ENCODE measurements at places on chromosomes 7 and 10.

GRCh38 chr7:29255199-29255878, 60.8 kb downstream of the CHN2 start:
- DNase-seq = no peak

DNA sequence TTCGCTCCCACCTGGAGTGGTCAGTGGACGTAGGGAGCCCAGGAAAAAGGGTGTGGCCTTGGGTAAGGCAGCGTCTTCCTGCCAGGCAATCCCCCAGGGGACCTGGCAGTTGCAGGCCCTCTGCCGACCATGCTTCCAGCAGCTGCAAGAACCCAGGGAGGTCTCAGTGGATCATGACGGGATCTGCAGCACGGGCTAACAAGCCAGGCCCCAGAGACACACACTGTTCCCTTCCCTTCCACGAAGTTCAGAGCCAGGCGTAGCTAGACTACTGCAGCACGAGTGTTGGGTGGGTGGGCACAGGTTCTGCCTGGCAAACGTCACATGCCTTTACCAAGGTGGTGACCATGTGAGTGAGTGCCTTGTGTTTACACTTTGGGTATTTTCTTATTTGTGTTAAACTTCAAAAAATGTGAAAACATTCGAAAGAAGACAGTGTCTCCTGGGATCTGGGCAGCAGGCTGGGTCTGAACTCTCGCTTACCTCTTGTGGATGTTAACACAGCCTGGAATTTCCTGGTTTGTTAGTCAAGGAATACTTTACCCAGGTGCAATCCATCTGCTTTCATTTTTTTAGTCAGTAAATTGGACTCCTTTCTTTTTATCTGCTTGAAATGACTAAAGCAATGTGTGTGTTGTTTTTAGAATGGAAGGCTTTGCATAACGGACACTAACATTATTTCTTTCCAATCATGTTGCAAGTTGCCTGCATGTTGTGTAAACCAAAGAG, 48.2 kb upstream of the VIPR2 start:
- no peak for DNase-seq

GRCh38 chr10:87862679-87863052, 667 bp downstream of the KLLN start:
- no peak for DNase-seq

DNA sequence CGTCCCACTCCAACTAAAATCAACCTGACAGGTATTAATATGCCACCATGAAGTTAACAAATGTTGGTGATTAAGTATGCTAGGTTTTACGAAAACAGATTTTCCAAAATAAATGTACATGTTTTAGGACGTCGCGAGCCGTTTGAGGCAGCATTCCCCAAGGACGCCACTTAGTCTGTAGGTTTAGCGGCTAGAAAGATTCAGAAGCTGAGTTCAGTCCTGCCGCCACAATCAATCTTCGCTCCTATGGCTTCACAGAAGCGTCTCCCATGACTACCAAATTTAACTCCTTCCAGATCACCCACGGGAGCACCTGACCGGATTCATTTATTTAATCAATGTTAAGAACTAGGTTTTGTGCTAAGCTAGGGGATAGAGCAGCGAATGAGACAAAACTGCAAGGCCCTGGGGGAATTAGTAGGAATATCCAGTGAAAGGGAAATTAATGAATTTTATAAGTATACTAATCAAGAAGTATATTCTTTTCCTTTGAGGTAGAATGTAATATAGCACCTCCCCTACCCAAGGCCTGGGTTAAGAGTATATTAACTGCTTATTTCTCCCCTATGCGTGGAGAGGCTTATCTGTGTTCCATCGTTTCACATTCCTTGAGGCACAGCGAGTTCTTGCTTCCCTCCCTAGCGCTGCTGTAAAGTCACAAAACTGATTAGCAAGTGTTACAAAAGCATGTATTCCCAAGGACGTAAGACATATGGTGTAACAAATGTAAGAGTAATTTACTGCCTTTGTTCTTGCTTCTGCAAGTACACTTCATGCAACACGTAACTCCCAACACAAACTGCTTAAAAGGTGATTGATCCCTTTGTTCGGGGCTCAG, 994 bp upstream of the CYP51A1 start:
- no peak for DNase-seq

DNA sequence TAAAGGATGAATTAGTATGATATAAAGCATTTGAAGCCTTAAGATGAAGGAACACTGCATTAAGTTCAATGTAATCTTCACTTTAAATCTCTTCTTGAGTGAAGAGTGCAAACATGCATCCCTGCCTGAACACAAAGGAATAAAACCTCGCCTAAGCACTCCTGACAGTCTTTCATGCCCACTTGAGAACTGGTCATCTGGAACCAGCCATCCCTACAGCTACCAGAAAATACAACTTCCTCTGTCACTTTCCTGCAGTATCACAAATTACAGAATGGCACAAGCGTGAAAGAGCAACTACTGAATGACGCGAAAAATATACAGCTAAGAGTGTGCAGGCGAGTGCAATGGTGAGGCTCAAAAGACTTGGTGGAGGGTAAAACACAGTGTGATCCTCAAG, 1079.9 kb downstream of the CNTNAP2 start:
- DNase-seq = no peak

DNA sequence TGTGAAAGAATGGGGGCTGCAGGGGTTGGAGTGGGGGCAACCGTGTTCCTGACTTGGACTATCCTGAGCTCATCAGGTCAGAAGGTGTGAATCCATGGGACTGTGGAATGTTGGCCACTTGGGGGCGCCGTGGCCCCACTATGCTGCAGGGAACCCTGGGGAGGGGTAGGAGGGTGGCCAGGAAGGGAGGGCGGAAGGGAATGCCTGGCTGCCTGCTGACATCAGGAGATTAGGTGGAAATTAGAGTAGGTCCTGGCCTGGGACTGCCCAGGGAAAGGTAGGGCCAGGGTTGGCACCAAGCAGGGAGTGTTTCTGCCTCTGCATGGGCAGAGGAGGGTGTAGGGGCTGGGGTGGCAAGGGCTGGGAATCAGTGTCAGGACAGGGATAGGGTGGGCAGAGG, 65.8 kb upstream of the PRSS58 start:
- no peak for DNase-seq

DNA sequence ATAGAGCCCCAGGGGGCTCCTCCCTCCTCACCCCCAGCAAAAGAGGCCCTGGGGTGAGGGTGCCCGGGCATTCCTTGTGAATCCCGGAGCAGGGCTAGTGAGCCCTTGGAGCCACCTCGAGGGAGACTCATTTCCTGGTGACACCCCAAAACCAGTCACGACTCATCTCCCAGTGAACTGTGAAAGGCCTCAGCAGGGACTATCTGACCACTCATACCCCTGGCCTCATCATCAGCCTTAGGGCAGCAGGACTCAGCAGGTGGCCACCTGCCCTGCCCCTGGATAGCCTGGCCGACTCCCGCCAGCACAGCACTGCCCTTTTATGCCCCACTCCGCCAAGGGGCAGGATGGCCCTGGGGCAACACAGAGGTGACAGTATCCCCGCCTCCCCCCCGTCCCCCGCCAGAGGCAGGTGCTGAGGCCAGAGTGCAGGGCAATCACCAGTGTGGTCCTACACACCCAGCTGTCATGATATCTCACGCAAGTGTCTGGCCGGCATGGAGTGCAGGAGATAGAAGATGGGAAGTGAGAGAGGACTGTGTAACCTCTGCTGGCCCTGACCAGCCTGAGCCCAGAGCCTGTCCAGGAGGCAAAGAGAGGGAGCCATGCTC, 3.2 kb downstream of the SNCG start:
- DNase-seq = no peak

- DNase-seq = no peak
Measured at GRCh38 chr10:86707505-86707904, 39.2 kb downstream of the LDB3 start.

GRCh38 chr7:100943693-100944092, 5.6 kb upstream of the MUC3A start:
- DNase-seq = no peak

DNA sequence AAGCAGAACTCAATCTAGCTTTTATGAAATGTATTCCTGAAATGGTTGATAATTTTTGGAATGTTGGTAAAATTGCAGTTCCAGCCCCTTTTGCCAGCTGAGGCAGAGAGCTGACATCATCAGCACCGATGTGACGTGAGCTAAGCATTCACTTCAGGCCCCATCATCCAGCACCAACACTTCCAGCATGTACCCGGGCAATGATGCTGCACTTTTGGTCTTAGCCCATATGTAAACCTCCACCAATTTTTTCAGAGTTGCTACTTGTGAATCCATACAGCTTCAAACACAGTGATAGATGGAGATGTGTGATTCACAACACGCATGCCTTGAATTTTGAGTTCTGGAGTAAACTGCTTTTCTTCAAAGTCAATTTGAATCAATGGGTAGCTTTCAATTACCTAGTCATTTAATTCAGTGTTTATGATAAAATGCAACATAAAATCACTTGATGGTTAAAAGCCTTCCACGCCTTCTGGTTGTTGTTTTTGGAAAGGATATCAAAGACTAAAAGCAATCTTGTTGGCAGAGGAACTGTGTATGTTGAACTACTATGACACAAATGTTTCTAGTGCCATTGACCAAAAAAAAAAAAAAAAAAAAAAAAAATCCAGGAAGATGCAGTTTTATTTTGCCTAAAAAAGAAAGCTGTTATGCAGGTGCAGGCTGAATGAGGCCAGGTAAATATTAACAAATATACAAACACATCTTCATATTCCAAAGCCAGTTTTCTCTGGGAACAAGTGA, 73.9 kb downstream of the NRP1 start:
- no peak for DNase-seq

DNA sequence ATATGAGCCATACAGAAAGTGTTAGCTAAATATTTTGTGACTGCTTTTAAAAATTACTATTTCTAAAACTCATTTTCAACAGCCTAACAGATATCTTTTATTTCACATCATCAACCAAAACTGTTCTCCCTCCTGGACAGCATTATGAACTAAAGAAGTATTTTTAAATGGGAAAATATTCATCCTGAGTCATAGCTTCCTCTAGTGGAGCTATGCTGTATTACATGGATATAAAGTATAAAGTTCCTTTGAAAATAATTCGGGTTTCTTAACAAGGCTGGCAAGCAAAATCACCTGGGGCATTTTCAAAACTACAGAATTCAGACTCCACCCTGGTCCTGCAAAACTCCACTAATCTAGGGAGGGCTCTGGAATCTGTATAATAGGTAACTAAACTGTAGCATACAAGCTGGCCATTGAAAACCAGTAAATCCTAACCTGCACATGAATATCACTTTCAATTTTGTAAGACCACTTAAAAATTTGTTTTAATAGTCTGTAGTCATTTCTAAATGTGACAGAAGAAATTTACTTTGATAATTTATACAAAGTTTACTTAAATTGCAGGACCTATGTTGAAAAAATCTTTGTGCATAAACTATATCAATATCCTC, 53.5 kb downstream of the SCIN start:
- DNase-seq = no peak

GRCh38 chr10:124344931-124345330, 73.8 kb downstream of the OAT start:
- no peak for DNase-seq

DNA sequence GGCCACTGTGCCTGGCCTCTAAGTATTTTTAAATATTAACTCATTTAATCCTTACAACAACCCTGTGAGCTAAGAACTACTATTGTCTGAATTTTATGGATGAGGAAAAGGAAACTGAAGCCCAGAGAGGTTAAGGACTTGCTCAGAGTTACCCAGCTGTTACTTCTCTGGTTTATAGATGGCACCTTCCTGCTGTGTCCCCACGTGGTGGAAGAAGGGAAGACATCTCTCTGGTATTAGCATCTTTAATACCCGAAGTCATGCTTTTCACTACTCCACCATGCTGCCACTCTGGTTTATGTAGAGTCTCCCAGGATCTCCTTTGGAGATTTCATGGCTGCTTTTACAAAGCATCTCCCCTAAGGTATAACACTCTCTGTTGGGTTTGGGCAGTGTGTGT, 105.5 kb upstream of the MKLN1 start:
- no peak for DNase-seq

GRCh38 chr10:85204814-85205213, 876.4 kb downstream of the CCSER2 start:
- no peak for DNase-seq

GRCh38 chr10:21173802-21174714, 276.9 kb upstream of the NEBL start:
- DNase-seq = no peak

GRCh38 chr7:68700414-68700813, 897.9 kb upstream of the AUTS2 start:
- DNase-seq = no peak

- no peak for DNase-seq
Measured at GRCh38 chr7:32516551-32517100, 21.3 kb downstream of the AVL9 start.

DNA sequence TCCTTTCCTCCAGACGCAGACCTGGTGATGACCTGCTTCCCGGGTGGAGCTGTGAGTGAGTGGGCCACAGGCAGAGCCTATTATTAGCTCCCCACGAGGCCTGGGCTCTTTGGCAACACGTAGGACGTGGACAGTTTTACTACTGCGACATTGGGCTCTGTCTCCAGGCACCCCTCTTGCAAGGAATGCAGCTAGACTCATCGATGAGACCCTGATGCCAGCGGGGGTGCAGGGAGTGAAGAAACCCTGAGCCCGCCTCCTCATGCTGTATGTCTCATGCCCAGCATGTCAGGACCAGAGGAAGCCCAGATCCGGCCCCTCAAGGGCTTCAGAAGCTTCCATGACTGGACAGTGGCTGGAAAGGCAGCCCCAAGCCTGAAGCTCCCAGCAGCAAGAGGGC, 161.9 kb downstream of the TCERG1L start:
- DNase-seq = no peak

DNA sequence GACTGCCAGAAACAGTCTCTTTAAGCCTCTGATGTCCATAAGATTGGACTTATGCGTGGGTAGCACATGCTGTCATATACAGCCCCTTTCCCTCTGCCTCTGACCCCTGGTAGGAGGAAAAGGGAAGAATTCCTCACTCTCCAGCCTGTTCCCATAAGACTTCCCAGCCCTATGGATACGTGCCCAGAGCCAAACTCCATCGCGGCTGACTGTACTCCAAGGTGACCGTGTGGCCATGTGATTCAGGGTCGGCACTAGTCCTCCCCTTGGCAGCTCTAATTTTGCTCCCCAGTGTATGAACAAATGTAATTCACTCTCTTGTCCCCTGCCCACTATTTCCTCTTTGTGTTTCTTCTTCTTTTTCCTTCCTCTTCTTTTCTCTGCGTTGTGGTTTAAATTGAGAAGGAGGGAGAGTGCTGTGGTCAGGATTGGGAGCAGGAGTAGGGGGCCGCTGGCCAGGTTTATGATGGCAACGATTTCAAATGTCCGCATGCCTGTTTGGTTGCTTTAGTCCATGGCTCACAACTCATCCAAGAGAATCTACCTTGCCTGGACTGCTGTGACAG, 43.8 kb downstream of the PRLHR start:
- DNase-seq = no peak

DNA sequence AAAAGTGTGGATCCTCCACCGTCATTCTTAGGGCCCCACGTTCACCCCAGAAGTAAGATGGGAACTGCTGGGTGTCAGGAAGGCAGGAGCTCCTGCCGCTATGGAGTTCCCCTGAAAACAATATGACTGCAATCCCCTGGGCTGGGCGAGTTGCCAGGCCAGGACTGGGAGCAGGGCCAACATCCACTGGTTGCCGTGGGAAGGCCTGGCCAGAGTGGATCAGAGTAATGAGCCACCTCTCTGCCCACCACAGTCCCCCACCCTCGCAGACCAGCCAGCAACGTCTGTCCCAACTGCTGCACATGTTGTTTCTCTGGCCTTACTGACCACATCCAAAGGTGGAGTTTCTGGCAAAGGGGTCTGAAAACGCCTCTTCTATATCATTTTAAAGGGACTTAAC, 86.6 kb downstream of the STRA8 start:
- no peak for DNase-seq
